ENCODE measurements at places on chromosomes 13 and 19. TPM values are rescaled to one million over a fixed set of nuclear protein-coding genes. Genes with fewer than 3 reads are reported as not detected.

MBD3 gene
- total RNA-seq = 131 TPM

NECTIN2 gene
- 203 TPM for total RNA-seq

ZNF446 gene
- 17.7 TPM for total RNA-seq

KLK2 gene
- not detected for total RNA-seq

ZNF160 gene
- total RNA-seq = 51.0 TPM

PRTN3 gene
- total RNA-seq = not detected

GPC5 gene
- total RNA-seq = 0.57 TPM

PSG3 gene
- total RNA-seq = not detected

CBLC gene
- 16.2 TPM for total RNA-seq

CGB5 gene
- not detected for total RNA-seq

DOCK9 gene
- total RNA-seq = 35.7 TPM

FCGBP gene
- 1.2 TPM for total RNA-seq

DNA sequence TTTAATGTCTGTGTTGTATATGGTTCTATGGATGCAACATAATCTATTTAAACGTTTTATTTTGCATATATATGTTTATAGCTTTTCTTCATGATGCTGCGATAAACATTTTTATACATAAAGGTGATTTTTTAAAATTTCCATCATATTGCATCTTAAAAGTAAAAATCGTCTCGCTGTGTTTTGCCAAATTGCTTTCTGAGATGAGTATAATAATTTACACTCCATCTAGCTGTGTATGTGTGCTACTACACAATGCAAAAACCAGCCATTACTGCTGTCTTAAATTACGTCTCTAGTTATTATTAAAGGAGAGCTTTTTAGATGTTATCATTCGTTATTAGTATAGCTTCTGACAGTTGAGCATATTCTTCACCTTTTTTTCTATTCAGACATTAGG is 37.2 kb downstream of the METTL21C start:
- H3K36me3 ChIP-seq = peaks cover 34% of the 10 kb centered on the region
- no peaks in the 10 kb centered on the region for H3K27me3 ChIP-seq
- H3K4me3 ChIP-seq = no peak overlapping the region
- DNase-seq = no peak
- no peak overlapping the region for H3K27ac ChIP-seq
- no peaks in the 10 kb centered on the region for H3K4me1 ChIP-seq

DNA sequence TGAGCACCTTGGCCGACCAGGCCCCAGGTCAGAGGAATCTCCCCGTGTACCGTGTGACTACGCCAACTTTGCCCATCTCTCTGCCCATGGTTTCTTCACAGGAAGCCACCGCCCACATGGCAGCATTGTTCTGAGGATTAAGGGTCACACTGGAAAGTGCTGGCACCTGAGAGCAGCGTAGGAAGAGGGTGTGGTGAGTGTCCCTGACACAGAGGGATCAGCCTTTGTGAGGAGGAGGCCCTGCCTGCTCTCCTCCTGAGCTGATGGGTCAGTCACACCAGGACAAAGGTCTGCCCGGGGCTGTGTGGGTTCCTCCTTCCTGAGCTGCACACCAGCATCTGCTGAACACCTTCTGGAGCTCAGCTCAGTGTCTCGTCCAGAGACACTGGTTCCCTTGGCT is 32.2 kb upstream of the SLC15A1 start:
- H3K4me3 ChIP-seq = no peak overlapping the region
- no peaks in the 10 kb centered on the region for H3K4me1 ChIP-seq
- H3K36me3 ChIP-seq = no peaks in the 10 kb centered on the region
- no peak for DNase-seq

- H3K27me3 ChIP-seq = peaks cover 3% of the 10 kb centered on the region
- H3K4me3 ChIP-seq = no peak overlapping the region
- H3K27ac ChIP-seq = peak overlapping the region; percentile 84
- no peak for DNase-seq
- H3K4me1 ChIP-seq = peaks cover 13% of the 10 kb centered on the region
Measured at GRCh38 chr13:104014803-104015645, 948.8 kb upstream of the SLC10A2 start.

DNA sequence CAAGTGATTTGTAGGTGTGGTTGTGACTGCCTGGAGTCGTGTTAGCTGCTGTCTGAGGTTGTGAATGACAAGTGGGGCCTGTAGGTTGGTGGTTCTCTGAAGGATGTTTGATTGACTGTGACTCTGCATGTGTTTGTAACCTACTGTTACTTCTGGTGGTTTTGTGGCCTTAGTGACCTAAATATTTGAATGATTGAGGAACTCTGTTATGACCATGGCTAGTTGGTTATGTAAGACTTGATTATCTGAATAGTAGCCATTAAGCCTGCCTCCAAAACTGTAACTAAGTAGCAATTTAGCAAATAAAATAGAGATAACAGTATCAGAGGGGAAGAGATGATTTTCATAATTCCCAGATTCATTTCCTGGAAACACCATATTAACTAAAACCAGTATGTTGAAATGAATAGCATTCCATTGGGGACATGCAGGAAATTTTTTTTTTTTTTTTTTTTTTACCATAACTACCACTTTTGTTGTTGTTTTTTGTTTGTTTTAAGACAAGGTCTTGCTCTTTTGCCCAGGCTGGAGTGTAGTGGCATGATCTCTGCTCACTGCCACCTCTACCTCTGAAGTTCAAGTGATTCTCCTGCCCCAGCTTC is 865 bp downstream of the ZNF382 start:
- H3K27ac ChIP-seq = peak overlapping the region; percentile 89
- DNase-seq = no peak
- H3K36me3 ChIP-seq = peaks cover 3% of the 10 kb centered on the region
- H3K4me3 ChIP-seq = peak overlapping the region; percentile 92

DNA sequence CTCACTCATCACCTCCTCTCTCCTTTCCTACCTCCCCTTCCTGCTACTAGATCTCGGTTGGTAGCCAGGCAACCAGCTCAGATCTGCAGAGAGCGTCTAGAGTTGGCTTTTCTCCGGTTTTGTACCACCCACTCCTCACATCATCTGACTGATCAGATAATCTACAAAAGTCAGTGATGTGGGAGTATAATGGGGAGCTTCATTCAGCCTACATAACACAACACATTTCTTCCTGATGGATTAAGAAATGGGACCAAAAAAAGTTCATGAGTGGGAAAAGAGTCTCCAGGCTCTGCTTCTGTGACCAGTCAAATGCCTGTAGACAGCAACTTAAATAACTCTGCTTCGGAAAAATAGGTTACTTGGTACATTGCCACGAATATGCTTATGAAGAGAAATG is 279.8 kb downstream of the DCLK1 start:
- no peak overlapping the region for H3K27ac ChIP-seq
- peaks cover 28% of the 10 kb centered on the region for H3K27me3 ChIP-seq
- no peak for DNase-seq
- H3K4me3 ChIP-seq = no peak overlapping the region

GRCh38 chr19:16715611-16716010 is 4.0 kb upstream of the NWD1 start:
- no peak for DNase-seq
- H3K27ac ChIP-seq = no peak overlapping the region
- peaks cover 7% of the 10 kb centered on the region for H3K27me3 ChIP-seq
- no peaks in the 10 kb centered on the region for H3K4me1 ChIP-seq

DNA sequence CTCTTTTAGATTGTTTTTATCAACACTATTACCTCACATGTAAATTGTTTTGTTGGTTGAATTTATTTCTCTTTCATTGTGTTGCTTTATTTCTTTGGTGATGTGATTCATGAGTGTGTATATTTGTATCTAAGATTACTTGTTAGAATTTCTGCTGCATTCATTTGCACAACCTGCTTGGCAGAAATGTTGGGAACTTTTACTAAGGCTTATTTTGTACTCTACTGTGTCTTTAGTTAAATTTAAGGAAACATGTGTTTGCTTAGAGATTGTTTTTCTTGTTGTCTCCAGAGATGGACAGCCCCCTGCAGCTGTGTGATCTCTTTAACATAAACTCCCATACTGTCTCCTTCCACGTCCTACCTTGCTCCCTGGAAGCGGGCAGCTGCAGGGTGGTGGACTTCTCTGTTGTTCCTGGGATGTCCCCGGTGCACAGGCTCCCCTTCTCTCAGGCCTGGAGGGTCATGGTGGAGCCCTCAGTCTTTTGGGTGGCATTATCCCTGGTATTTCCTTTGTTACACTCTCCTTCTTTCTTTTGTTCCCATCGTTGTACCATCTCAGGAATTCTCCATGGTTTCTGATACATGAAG is 212.0 kb upstream of the SPRY2 start:
- H3K27me3 ChIP-seq = no peaks in the 10 kb centered on the region
- peaks cover 11% of the 10 kb centered on the region for H3K4me1 ChIP-seq
- no peak overlapping the region for H3K27ac ChIP-seq
- H3K36me3 ChIP-seq = no peaks in the 10 kb centered on the region
- no peak overlapping the region for H3K4me3 ChIP-seq
- no peak for DNase-seq

DNA sequence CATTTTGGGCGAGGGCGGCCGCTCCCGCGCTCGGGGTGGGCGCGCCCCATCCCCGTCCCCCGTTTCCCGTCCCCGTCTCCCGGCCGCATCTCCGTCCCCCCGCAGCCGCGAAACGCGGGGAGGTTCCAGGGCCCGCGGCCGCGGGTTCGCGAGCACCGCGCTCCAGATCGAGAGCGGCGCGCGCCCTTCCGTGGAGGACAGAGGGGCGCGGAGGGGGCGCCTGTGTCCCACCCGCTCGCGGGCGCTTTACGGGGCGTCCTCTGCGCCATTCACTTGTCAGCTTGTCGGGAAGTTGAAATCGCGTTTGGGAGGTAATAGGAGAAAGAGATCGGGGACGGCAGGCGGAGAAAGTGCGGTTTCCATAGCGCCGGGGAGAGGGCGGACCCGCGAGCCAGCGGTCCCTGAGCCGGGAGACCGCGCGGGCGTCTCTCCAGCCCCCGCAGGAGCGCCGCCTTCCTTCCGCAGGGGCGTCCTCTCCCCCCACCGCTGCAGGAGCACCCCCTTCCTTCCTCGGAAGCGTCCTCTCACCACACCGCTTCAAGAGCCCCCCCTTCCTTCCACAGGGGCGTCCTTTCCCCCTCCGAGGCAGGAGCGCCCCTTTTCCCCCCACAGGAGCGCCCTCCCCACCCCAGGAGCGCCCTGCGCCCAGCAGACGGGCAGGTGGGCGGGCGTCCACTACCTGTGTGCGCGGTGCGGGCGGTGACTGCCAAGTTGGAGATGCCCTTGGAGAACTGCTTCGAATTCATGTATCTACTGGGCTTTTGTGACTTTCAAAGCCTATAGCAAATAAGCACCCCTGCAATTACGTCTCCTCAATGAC is 962 bp upstream of the IRS2 start:
- H3K4me3 ChIP-seq = peak overlapping the region; percentile 84
- H3K27me3 ChIP-seq = peaks cover 13% of the 10 kb centered on the region
- peaks cover 11% of the 10 kb centered on the region for H3K4me1 ChIP-seq
- H3K36me3 ChIP-seq = peaks cover 3% of the 10 kb centered on the region
- DNase-seq = peak; percentile 42

DNA sequence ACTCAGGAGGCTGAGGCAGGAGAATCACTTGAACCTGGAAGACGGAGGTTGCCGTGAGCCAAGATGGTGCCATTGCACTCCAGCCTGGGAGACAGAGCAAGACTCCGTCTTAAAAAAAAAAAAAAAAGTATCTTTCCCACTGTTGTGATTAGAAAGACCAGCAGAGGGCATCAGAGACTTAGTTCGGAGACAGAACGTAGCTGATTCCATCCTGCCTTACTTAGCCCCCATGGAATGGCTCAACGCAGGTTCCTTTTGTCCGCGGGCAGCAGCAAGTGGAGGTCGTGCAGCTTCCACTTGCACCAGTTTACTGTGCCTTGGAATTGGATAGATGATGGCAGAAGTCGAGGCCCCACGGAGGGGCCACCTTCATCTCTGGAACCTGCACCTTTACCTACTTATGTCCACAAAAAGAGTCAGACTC is 8.1 kb downstream of the TIMM29 start:
- peak overlapping the region; percentile 19 for H3K4me3 ChIP-seq
- H3K27ac ChIP-seq = peak overlapping the region; percentile 92
- peaks cover 2% of the 10 kb centered on the region for H3K36me3 ChIP-seq
- peak; percentile 27 for DNase-seq

DNA sequence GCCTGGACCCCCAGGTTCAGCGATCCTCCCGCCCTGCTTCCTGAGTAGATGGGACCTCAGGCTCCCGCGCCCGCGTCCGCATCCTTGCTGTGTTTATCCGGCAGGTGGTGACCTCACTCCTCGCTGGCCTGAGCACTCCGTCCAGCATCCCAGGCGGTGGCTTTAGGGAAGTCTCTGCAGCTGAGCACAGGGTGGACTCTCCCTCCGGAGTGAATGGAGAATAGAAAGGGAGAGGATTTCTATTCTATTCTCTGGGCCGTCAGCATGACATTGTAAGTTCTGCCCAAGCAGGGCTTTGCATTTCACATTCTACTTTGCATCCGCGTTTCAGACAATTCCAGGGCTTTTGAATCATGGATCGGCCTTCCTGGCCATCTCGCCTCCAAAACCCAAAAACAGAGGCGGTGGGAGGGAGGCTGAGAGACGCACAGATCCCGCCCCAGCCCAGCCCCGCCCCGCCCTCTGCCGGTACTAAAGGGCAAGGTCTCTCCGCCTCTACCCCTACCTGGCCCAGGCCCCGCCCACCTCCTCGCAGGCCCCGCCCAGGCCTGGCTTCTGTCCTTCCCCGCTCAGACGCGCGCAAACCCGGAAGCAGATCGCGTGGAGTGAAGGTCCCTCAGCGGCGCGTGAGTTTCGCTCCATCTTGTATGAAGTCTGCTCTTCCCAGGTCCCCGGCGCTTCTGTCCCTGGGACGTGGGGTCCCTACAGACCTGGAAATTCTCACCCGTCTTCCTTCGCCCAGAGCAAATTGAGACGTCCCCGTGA is at the start of gene ZNF525:
Gene ZNF525, plus strand, starts transcription at position 572 of the 765 bp plus-strand sequence. CDS start 6,577 bp downstream, outside the sequence.
- peak; percentile 93 for DNase-seq
- peak within 1 kb of the TSS; percentile 95 for H3K4me3 ChIP-seq
- H3K36me3 ChIP-seq = peaks cover 1% of the 10 kb centered on the region
- peaks cover 46% of the 10 kb centered on the region for H3K4me1 ChIP-seq
- peak within 1 kb of the TSS; percentile 96 for H3K27ac ChIP-seq
- no peaks in the 10 kb centered on the region for H3K27me3 ChIP-seq

- H3K27me3 ChIP-seq = no peaks in the 10 kb centered on the region
- H3K4me3 ChIP-seq = no peak overlapping the region
- H3K4me1 ChIP-seq = peaks cover 1% of the 10 kb centered on the region
- no peak for DNase-seq
Measured at GRCh38 chr13:94764576-94765321, 52.4 kb upstream of the SOX21 start.

GRCh38 chr13:97215325-97215724 is 6.8 kb upstream of the MBNL2 start:
- no peak overlapping the region for H3K4me3 ChIP-seq
- H3K36me3 ChIP-seq = no peaks in the 10 kb centered on the region
- no peak for DNase-seq

DNA sequence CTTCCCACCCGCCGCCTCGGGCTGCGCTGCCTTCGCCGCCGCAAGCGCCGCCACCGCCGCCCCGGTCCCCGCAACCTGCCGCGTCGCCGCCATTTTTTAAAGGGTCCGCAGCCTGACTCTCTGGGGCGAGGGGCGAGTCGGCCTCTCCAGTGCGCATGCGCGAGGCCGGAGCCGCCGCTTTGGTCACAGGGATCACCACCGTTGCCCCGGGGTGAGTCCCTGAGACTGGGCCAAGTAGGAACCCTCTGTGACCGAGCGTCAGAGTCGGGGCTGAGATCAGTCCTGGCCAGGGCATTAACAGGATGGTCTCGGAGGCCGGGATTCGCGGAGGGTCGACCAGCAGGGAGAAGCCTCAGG is 42.6 kb downstream of the ZNF146 start:
- H3K27ac ChIP-seq = peak overlapping the region; percentile 83
- DNase-seq = peak; percentile 68
- no peaks in the 10 kb centered on the region for H3K27me3 ChIP-seq
- H3K4me3 ChIP-seq = peak overlapping the region; percentile 83
- peaks cover 1% of the 10 kb centered on the region for H3K4me1 ChIP-seq

GRCh38 chr19:48926909-48927308 is 6.6 kb upstream of the DHDH start:
- peaks cover 3% of the 10 kb centered on the region for H3K36me3 ChIP-seq
- no peaks in the 10 kb centered on the region for H3K4me1 ChIP-seq
- H3K27ac ChIP-seq = no peak overlapping the region
- H3K27me3 ChIP-seq = peaks cover 6% of the 10 kb centered on the region
- no peak for DNase-seq
